ENCODE measurements at places on chromosomes 13 and 19.

DNA sequence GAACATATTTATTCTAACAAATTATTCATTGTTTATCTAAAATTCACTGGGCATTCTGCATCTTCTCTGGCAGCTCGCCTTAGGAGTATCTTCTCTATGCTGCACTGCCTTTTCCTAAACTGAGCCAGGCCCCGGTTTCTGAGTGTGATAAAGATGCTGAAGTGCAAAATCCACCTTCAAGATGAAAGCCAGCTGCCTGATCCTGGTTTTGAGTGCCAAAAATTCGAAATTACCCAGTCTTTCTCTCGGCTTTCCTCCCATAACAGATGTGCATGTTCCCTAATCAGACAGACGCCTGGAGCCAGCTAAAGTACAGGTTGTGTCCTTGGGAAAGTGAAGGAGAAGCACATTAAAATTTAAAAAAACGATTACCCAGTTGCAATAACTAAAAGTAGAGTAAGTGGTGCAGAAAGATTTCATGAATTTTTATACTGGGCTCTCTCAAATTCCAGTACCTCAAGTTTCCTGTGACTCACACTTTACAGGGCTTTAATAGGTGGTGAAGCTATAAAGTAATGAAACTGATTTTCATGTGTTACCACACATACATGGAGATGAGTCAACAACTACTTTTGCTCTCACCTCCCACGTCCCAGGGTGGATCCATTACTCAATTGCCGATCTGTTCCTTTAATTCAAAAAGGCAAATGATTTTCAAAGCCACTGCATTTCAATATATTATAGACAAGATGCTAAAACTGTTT is 65.0 kb upstream of the GTF2F2 start:
- no peak for DNase-seq

DNA sequence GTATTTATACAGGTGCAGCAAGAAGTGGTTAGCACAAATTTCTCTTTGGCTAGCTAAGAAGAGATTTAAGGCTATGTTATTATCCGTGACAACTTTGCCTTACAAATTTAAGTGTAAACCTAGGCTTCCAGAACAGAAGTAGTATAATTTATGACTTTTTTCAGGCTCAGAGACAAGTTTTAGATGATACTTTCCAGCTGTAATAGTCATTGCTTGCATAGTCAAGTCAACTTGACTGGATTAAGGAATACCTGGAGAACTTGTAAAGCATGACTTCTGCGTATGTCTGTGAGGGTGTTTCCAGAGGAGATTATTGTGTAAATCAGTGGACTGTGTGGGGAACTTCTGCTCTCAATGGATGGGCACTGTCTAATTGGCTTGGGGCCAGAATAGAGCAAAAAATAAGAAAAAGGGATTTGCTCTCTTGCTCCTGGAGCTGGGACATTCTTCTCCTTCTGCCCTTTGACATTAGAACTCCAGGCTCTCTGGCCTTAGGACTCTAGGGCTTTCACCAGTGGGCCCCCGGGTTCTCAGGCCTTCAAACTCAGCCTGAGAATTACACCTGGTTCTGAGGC is 33.0 kb downstream of the CYSLTR2 start:
- DNase-seq, result no peak

GRCh38 chr13:102774591-102775520 is 1.3 kb upstream of the TEX30 start:
- DNase-seq, result no peak

- no peak for DNase-seq
Observed at GRCh38 chr13:24148414-24149235, 11.9 kb upstream of the SPATA13 start.

GRCh38 chr19:32471811-32472210 is 66.2 kb downstream of the DPY19L3 start:
- DNase-seq, result no peak

DNA sequence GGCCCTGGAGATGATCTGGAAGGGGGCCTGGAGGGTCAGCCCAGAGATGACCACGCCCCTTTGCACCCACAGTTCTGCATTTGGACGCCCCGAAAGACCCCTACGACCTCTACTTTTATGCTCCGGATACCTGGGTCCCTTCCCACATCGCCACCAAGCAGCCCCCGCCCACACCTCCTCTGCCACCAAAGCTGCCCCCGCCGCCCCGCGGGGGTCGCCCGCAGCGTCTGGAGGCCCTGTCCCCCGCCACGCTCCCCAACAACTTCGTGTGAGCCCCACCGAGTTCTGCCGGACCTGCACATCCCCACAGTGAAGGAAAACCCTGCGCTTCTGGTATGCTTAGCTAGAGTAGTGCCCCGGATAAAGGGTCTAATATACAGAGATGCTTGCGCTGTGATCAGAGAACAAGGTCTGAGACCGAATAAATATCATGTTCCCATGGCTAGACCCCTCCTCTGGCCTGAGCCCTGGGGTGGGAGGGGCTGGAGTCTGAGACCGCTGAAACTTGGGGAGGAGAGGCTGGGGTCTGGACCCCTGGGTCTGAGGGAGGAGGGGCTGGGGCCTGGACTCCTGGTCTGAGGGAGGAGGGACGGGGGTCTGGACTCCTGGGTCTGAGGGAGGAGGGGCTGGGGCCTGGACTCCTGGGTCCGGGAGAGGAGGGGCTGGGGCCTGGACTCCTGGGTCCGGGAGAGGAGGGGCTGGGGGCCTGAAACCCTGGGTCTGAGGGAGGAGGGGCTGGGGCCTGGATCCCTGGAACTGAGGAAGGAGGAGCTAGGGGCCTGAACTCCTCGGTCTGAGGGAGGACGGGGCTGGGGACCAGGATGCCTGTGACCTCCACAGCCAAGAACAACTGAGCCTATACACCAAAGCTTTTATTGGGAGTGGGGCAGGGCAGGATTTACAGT is 3.6 kb downstream of the GFY start:
- DNase-seq, result no peak

DNA sequence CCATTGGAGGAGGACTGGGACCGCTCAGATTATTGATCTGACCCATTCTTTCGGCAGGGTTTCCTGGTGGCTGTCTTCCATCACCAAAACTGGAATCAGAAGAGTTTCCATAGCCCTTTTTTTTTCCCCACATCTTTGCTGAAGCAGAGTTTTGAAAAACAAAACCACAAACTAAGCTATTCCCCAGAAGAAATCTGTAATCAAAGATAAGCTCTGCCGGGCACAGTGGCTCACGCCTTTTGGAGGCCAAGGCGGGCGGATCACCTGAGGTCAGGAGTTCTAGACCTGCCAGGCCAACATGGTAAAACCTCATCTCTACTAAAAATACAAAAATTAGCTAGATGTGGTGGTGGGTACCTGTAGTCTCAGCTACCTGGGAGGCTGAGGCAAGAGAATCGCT is 4.2 kb upstream of the ICAM1 start:
- no peak for DNase-seq
